CD8-positive, alpha-beta T cell (primary cell): ENCODE measurements at places on chromosomes 7 and 10. TPM values are rescaled to one million over a fixed set of nuclear protein-coding genes. Genes with fewer than 3 reads are reported as not detected.

CPA5 gene
- total RNA-seq, result not detected

BHLHA15 gene
- total RNA-seq, result not detected

SPOCK2 gene
- total RNA-seq, result 909 TPM

- DNase-seq, result no peak
These were observed 109.8 kb downstream of the GLI3 start for GRCh38 chr7:42127232-42127622.

- no peak for DNase-seq
These were observed 118.8 kb downstream of the IQUB start for GRCh38 chr7:123415625-123416024.

DNA sequence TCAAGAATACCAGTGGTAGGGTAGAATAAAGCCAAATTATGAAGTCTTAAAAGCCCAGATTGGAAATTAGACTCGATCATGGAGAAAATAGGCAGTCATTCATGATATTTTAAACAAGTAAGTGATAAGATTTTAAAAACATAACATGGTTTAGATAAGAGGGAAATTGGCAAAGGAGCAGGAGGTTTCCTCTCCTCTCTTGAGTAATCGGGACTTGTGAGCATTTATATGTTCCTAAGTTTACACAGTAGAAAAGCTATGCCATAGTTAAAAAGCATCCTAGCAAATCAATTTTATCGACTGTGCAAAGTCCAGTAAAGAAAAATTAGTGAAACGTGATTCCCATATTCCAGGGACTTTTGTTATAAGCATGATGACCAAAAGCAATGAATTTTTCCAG is 313.2 kb downstream of the AHR start:
- DNase-seq, result no peak

- no peak for DNase-seq
These were observed 191.3 kb upstream of the CDCA7L start for GRCh38 chr7:22137026-22137425.

DNA sequence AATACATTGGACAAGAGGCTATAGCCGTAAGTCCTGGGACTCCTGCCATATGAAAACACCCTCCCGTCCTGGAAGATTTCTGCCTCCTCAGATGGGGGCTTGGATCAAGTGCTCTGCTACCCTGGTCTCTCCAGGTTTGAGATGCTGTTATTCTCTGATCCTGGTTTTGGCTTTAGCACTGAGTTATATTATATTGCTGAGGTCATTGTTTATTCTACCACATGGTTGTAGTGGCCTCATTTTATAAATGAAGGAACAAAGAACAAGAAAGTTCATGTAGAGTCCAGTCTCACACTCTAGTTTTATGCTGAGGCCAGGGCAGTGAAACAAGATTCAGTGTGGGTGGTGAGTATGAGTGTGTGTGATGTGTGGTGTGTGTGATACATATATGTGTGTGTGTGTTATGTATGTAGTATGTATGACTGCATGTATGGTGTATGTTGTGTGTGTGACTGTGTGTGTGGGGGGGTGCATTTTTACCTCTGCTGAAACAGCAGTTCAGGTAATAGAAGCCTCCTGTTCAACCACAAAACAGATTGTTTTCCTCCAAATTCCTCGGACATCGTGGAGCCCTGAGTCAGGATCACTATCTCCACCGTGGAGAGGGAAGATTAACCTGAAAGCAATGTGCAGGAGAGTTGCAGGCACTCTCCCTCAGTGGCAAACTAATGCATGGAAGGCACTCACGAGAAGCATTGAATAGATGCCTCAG is 80.7 kb downstream of the C7orf25 start:
- no peak for DNase-seq
